ENCODE measurements at places on chromosomes 16 and 17. TPM values are rescaled to one million over a fixed set of nuclear protein-coding genes. Genes with fewer than 3 reads are reported as not detected.

The TCAP gene
- not detected for total RNA-seq

The ALOX15B gene
- total RNA-seq = 0.36 TPM

The SMIM22 gene
- total RNA-seq = not detected

The DERL2 gene
- total RNA-seq = 21.3 TPM

The PKMYT1 gene
- total RNA-seq = 5.8 TPM

The MYH13 gene
- 0.16 TPM for total RNA-seq

The FAM171A2 gene
- total RNA-seq = 7.2 TPM

The KIF2B gene
- not detected for total RNA-seq

The FGF11 gene
- 1.8 TPM for total RNA-seq

The ARSG gene
- 1.8 TPM for total RNA-seq

The TRPV2 gene
- total RNA-seq = 32.7 TPM

The TBC1D3C gene
- 0.54 TPM for total RNA-seq

The TSEN54 gene
- total RNA-seq = 9.1 TPM

The SOX8 gene
- total RNA-seq = 5.4 TPM

The CCL5 gene
- 1.6 TPM for total RNA-seq

The CYGB gene
- 208 TPM for total RNA-seq

The KRT31 gene
- not detected for total RNA-seq

The SLC13A2 gene
- not detected for total RNA-seq

The ENO3 gene
- total RNA-seq = 1.3 TPM

Measured in cardiac atrium fibroblast (primary cell).